ENCODE measurements at places on chromosomes 7 and 10.

DNA sequence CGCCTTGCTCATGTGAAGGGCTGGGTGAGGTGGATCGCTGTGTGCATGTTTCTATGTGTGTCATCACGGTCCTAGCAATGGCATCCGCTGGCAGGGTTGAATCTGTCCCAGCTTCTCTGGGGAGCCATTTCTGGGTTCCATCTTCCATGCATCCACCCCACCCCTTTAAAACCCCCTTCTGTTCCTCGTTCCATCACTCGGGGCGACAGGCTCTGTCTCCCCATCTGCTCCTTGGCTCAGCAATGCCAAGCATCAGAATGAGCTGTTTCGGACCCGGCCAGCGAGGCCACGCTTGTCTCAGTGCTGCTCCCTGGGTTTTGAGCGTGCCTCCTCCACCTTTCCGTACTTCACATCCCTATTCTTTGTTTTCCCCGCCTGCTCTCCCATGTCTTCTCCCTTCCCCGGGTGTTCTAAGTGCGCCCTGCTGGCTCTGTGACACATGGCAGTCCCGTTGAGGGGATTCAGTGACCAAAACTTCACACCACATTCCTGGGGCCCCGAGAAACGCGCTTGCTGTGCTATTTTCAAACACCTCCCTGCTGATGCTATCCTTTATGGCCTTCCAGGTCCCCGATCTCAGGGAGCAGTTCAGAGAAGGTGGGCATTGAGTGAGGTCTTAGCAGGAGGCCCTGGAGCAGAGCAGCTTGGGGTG lies 554.1 kb upstream of the FOXK1 start:
- DNase-seq: no peak

DNA sequence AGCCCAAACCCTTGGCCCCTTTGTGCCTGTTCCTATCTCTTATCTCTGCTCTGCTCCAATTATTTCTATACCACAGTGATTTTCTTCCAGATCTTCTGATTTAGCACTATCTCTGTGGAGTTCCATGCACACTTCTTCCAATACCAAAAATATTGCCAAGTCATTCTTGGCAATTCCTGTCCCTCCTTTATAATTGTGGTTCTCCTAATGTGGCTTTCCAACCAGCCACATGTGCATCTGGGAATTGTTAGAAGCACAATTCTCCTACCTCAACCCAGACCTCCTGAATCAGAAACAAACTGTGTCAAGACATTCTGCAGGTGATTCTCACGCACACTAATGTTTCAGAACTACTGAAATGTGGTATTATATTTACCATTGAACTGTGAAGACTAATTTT lies 447.8 kb upstream of the IGFBP3 start:
- DNase-seq: no peak

DNA sequence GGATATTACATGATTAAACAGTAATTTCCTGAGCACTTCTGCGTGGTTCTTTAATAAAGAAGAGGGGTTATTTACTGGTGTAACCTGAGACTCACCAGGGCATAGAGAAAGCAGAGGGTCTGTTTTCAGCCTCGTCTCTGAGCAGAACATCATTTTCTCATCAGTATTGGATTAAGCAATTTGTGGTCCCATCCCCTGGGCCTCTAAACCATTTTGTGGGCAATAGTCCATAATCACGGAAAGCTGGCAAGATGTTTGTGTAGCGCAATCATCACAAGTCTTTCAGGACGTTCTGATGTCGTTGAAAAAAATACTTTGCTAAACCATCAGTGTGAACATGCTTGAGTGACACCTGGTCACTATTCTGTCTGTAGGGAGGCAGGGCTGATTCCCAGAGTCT lies 37.1 kb upstream of the SEC61G start:
- no peak for DNase-seq

GRCh38 chr10:1509011-1509530 lies 228.3 kb downstream of the ADARB2 start:
- no peak for DNase-seq

DNA sequence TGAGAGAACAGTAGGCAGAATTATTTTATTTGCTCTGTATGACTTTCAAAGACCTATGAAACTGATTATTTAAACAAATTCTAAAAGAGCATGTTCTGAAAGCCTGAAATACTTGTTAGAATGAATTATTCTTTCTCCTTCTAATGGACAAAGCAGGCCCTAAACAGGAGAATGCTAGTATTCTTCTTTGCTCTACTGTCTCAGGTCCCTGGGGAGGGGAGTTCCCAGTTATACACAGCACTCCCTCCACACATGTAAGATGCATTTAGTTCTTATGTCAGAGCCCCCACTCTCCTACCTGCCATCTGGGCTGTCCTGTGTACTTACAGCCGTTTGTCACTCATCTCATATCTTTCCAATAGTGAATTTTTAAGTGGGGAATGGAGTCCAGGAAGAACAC lies 633.5 kb upstream of the ANKRD30A start:
- DNase-seq: no peak
